ENCODE measurements at places on chromosomes 1 and 21.
A peak's percentile ranks its signal among the peaks of the same experiment; 100 is the strongest.

GRCh38 chr1:17277511-17278159, 28.7 kb downstream of the PADI3 start:
- DNase-seq = no peak

GRCh38 chr1:73333847-73334503, 864.0 kb downstream of the LRRIQ3 start:
- no peak for DNase-seq

DNA sequence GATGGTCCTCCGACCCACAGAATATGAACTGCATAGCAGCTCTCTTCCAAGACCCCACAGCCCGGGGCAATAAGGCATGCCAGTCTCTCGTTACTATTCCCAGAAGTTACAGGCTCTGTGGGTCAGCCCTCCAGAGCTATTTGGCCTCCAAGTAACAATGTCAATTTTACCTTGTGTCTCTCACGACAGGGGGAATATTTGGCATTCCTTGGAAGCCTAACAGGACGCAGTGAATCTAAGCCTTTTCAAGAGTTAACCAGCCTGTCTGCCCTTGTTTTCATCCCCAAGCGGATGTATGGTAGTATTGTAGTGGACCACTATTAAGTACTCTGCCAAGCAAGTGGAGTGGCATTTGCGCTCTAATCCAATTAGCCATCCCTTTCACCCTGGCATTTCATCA, 24.4 kb upstream of the GNG4 start:
- DNase-seq = no peak

DNA sequence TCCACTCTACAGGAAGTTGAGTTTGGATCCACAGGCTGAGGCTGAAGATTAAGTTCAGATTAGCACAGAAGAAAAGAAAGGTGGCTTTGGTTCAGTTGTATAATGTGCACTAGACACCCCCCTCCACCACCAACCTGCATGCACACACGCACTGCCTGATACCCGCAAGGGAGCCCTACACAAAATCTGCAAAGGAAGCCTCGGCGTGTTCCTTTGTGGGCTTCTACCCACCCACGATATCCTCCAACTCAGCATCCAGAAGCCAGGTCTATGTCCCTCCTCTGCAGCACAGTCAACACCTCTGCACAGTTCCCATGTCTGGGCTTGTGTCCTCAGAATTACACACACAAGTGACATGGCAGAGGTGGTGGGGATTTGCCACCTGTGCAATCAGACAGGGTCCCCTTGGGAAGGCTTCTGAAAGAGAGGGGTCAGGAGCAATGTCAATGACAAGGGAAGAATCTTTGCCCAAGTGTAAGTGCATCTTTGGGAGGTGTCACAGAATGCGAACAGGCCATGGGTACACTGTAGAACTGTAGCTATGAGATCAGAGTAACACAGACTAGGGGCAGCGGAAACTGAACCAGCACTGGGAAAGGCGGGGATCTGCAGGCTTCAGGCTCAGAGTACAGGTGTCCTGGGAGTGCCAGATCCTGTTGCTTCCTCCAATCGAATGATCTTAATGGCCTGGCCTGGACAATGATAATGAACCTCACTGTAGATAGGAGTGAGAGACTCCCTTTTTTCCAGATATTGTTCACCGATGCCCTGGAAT, 148.6 kb upstream of the ETV3 start:
- no peak for DNase-seq

GRCh38 chr1:234763367-234763766, 153.4 kb upstream of the IRF2BP2 start:
- DNase-seq = no peak

GRCh38 chr1:54267815-54268761, 68.1 kb downstream of the MRPL37 start:
- no peak for DNase-seq

DNA sequence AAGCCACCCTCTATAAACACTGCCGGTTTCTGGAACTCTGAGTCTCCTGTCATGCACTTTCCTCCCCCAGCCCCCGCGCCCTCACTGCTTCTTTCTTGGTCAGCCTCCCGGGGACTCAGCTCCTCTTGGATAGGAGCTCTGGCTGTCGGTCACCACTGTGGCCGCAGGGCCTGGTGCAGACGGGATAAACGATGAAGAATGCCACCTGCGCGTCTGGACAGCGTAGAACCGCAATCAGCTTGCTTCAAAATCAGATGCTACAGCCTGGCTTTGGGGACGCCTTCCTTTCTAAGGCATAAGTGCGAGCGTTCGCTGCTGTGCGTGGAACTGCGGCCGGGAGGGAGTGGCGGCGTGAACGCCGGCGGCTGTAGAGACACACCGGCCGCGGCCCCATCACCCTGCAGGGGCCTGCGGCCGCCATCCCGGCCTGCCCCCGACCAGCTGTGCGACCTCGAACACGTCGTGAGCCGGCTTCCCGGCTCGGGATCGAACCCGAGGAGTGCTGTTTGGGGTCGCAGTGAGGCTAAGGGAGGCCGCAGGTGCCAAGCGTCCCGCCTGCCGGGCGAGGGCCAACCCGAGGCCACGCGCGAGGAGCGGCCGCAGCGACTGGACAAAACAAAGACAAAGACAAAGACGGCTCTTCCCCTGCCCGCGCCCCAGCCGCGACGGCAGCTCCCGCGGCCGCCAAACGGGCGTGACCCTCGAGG, 688 bp downstream of the PTTG1IP start:
- peak; percentile 63 for DNase-seq

DNA sequence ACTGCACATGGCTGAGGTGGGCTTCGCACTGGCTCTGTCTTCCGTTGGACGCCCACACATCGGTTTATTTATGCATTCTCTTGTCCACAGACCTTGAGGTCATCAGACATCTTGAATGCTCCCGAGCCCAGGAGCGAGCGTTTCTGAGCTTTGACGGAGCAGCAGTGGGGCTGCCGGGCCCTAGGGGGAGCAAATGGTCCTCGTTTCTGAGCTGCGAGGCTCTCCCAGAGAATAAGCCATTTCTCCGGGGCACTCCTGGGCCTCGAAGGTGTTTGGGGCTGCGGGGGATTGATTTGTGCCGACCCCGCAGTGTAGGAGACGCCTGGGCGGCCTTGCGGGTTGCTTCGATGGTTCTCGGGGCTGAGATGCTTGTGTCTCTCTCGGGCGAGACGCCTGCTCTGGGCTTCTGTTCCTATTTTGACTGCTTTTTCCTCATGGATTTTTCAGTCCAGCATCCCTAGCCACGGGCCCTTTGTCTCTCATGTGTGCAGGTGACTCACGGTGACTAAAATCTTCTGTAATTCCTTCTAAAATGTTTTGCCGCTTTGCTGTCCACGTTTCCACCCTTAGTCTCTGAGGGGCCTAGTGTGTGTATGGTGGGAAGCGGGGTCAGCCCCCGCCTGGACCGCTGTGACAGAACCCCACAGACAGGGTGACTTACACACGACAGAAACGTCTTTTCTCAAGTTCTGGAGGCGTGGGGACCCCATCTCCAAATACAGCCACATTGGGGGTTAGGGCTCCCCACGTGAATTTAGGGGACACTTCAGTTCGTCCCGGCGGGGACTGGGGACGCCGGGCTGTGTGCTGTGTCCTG, 62.1 kb downstream of the FAAP20 start:
- DNase-seq = peak; percentile 89

- DNase-seq = no peak
Observed at GRCh38 chr1:161722406-161722805, 1.1 kb downstream of the FCRLB start.

All from adipocyte (in vitro differentiated cells).